Omental fat pad (tissue), 4 donors: ENCODE measurements at places on chromosomes 6 and 20. TPM values are rescaled to one million over a fixed set of nuclear protein-coding genes. Genes with fewer than 3 reads are reported as not detected.

- no peak for DNase-seq
Measured at GRCh38 chr6:39350723-39351505, 28.4 kb upstream of the KCNK16 start.

DNA sequence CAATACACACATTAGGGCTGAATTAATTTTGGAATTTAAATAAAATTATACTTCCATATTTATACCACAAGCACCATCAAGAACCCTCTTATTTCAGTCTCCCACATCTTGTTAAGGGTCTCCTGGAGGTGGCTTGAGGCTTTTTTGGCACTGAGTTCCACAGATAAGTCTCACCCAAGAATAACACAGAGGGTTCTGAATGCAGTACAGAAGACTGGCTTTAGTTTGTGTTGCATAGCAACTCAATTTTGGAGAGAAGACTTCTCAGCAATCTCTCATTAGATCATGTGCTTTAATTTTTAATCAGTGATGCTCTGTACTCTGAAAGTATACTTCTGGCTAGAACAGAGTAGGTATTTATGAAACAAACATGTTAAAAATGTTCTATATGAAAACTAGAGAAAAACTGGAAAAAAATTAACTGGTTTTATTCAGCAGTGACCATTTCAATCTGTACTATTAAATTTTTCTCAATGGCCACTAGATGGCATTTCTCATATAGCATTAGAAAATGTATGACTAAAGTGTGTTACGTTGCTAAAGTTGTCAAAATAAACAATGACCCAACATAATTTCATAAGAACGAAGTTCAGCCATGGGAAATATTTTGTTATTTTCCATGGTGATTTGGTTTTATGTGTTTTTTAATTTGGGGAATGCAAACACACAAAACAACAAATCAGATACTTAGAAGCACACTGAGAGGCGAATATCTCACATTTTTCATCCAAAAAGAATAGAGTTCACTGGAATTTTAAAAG, 32.7 kb upstream of the MAP7 start:
- no peak for DNase-seq

GRCh38 chr20:56748476-56749377, 119.6 kb downstream of the TFAP2C start:
- DNase-seq, result no peak

DNA sequence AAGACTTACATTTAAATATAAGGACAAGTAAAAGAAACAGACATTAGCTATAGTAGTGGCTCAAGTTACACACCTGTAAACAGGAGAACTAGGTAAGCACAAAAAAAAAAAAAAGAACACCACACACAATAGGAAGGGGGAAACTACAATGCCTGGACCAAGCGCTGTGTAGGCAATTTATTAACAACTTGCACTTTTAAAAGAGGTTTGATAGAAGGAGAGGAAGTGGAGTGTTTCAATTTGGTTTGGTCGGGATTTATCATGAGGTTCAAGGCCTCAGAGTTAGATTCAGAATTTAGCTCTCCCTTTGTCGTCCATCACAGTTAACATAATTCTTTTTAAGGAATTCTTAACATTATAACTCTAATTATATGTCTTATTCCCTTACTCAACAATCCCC, 1.1 kb upstream of the USP49 start:
- DNase-seq, result no peak

DNA sequence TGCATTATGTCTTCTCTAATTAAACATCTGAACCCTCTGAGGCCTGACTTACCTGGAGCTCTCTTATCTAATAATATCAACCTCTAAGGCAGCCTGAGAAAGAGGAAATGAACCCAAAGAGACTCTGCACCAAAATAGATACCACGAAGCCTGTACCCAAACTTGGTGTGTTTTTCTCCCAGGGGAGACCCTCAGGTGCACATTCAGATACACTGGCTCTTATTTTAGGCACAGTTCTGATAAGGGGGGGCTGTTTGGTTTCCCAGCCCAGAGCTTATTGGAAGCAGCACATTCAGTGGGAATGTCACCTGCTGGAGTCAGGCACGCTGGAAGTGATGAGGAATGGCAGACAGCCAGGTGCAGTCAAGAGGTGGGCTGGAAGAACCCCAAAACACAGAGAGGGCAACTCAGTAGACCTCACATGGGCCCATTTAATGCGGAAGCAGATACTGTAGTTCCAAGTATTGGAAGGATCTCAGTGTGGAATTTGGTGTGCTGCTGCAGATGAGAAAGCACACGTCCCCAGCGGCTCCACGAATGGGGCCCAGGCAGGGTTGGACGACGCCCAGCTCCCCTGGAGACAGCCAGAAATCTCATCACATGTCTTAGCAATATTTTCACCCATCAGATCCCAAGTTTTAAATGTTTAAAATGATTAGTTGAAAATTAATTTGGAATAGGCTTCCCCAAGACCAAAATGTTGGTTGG, 9.7 kb upstream of the CCR6 start:
- no peak for DNase-seq

DNA sequence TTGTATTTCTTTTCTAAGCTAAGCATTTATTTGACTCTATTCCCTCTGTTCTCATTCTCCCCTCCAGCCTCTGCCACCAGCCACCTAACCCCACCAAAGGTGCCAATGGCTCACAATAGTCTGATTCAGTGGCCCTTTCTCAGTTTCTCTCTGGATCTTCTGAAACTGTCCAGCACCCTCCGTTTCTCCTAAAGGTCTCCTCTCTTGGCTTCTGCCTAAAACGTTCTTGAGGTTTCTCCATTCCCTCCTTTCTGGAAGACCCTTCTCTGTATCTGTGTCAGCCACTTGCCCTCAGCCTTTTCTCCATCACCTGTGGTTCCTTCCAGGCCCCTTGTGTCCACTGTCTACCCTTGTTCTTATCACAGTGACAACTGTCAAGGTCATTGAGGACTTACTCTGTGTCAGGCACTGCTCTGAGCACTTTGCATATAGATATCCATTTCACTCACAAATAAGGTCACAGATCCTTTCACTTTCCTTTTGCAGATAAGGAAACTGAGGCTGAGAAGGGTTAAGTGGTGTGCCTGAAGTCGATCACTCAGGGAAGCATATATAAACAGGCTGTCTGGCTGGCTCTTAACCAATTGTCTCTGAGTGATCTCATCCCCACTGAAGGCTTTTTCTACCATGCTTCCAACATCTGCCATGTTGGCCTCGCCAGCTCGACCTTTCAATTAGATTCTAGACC, 48.1 kb downstream of the FOXA2 start:
- no peak for DNase-seq

- no peak for DNase-seq
Measured at GRCh38 chr6:9896806-9897205, 518.1 kb downstream of the TFAP2A start.

- no peak for DNase-seq
Measured at GRCh38 chr20:45406260-45407066, 1.6 kb upstream of the DBNDD2 start.

GRCh38 chr6:142702501-142703460, 242.2 kb downstream of the HIVEP2 start:
- DNase-seq, result no peak

DNA sequence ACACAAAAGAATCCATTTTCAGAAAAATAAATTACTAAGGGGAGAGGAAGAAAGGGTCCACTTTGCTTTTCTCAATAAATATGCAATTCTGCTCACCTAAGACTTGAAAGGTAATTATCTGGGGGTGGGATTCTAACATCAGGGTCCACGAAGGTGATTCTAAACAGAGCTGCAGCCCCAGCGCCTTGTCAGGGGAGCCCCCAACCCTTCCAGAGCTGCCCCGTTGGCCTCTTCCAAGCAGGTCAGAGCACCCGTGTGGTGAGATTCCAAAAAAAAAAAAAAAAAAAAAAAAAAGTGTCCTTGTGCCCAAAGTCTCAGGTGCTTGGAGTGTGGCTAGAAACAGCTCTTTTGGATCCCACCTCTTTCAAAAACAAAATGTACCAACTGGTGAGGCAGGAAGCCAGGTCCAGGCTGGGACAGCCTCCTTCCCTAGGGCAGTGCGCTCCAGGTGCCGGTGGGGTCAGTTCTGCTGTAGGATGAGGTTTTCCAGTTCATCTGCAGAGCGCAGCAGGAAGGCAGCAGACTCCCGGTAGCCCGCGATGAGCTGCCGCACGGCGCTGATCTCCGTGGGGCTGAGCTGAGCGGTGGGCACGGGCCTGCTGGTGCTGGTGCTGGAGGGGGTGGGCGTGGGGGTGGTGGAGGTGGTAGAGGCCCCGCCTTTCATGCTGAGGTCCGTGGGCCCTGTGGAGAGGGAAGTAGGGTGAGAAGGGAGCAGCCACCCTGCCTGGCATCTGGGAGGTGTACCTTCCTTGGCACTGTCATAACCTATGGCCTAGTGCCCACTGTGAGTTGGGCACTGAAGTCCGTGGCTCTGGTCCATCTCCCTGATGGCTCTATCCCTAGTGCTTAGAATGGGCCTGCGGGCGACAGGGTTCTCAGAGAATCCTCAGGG, 89.3 kb downstream of the ASXL1 start:
- no peak for DNase-seq

DNA sequence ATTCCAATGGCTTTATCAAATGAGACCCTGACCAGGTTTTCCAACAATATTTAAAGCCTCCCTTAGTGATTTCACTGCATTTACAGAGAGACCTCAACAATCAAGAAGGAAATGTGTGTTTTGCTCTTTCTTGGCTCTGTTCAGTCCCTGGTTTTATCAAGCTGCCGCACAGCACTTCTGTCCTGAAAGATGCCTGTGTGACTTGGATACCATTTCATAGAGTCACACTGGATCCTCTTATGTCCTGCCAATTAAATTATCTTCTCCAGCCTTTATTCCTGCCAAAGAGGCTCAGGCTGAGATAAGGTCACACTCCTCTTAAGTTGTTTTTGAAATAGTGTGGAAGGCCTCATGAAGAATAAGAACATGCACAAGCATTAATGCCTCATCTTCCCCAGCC, 197.0 kb upstream of the RNF217 start:
- DNase-seq, result no peak

DNA sequence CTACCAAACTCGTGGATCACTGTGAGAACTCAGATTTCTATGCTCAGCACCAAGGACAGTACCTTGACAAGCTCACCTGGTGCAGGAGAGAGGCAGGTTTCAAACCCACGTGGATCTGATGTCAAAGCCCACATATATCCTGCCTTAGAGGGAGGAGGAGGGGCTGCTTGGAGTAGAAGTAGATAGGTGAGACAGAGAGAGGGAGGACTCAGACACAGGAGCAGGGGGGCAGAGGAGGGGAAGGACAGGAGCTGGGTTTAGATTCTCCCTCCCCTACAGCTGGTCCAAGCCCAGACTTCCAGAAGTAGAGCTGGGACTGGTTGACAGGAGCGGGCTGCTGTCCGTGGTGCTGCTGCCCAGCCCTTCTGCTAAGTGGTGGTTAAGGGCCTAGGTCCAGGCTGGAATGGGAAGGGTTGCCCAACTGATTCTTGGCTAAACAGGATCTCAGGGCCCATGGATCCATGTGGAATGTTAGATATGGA, 77.5 kb downstream of the CDH22 start:
- DNase-seq, result no peak

DNA sequence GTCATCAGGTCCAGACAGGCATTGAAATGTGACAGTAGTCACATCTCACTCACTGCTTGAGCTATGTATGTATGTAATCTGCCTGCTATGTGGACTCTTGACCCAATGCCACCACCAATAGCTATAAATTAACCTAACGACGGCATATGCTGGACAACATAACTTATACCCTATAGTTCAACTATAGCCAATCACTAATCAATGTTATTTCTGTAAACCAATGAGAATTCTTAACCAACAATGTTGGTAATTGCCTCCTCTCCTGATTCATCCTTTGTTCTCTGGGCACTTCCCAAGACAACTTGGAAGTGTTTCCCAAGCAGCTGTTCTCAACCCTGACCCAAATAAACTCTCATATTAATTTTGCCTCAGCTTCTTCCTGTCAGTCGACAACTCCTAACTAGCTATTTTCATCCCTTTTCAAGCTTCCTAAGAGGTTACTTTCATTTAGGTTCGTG, 24.1 kb upstream of the SERPINB1 start:
- DNase-seq, result no peak

DNA sequence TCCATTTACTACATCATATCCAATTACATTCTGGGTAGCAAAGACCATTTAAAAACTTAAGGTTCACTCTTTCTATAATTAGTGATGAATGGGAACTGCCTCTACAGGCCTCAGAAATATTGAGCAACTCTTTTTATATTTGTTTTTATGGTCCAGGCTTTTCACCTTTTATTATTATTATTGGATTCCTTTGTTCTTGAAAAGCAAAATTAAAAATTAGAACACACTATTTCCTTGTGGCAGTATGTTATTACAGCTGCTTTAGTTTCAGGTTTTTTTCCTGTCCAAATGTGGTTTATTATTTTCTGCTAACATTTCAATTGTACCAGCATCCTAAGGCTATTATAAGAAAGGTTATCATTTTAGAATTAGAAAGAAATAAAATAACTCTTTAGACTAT, 150.1 kb downstream of the FARS2 start:
- DNase-seq, result no peak

DNA sequence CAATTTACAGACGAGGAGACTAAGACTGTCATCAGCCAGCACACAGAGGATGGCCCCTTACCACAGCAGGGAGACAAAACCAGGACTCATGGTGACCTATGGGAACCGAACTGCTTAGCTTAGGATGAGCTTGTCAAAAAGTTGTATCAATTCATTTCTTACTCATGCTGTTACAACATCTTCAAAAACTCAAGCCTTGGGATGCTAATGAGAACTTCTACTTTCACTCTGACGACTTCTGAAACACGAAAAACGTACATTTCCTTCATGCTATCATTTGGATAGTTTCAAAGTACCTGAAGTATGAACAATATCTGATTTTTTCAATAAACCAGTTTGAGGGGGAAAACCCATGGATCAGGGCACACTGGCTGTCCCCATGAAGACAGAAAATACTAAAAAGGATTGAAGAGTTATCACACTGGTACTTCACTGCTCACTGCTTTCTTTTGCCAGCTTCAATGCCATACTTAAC, 31.9 kb downstream of the HIVEP2 start:
- no peak for DNase-seq

DNA sequence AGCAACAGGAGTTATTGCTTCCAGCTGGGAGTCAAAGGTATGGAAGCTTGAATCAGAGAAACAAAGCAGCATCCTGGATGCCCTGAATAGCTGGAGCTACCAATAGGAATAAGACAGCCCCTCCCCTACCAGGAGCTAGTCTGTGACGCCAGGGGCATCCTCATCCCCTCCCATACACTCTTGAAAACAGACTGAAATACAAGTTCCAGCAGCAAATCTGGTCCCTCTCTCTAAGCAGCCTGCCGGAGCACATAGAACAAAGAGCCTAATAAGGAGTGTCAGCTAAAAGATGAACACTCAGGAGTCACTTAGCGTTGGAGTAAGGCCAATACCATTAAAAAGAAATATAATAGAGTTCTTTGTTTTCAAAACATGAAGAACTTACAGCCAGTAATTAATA, 25.6 kb downstream of the FILIP1 start:
- DNase-seq, result no peak

- no peak for DNase-seq
Measured at GRCh38 chr6:13920552-13920951, 4.2 kb upstream of the RNF182 start.

- no peak for DNase-seq
Measured at GRCh38 chr20:11267131-11267761, 593.4 kb upstream of the JAG1 start.

- no peak for DNase-seq
Measured at GRCh38 chr6:24430086-24430485, 27.4 kb downstream of the MRS2 start.

Gene ZSCAN16
- total RNA-seq, result 3.2 TPM

Gene VARS1
- 33.8 TPM for total RNA-seq

Gene CCND3
- total RNA-seq, result 117 TPM

Gene ADGRB3
- total RNA-seq, result 4.4 TPM

Gene CRIP3
- 0.94 TPM for total RNA-seq

Gene DEFB132
- 9.2 TPM for total RNA-seq

Gene EFCAB8
- total RNA-seq, result 0.24 TPM

Gene CEP57L1
- 22.5 TPM for total RNA-seq

Gene KCNK5
- total RNA-seq, result 10.9 TPM

Gene FOXS1
- total RNA-seq, result 1.3 TPM

Gene DNAH8
- total RNA-seq, result not detected

Gene PPIL6
- total RNA-seq, result 2.8 TPM
